Activated CD4-positive, CD25-positive, alpha-beta regulatory T cell (primary cell): ENCODE measurements at places on chromosomes 7 and 10.

DNA sequence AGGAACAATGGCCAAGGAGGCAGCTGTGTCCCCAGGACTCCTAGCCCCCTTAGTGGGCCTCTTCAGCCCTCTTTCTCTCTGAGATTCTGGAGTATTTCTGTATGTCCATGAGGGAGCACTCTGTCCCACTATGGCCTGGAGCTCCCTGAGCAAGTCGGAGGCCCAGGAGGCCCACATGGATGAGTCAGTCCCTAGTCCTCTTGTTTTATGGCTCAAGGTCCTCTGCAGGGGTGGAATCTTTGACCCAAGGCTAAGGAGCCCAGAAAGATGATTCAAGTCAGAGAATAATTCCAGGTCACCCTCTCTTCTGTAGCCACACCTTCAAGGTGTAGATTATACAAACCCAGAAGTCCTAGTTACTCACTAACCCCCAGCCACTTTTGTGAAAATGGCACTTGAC is 125.6 kb downstream of the PLXNA4 start:
- DNase-seq, result no peak

GRCh38 chr10:116752969-116753665 is 10.8 kb upstream of the HSPA12A start:
- no peak for DNase-seq

GRCh38 chr7:113622796-113623195 is 296.0 kb downstream of the PPP1R3A start:
- DNase-seq, result no peak

DNA sequence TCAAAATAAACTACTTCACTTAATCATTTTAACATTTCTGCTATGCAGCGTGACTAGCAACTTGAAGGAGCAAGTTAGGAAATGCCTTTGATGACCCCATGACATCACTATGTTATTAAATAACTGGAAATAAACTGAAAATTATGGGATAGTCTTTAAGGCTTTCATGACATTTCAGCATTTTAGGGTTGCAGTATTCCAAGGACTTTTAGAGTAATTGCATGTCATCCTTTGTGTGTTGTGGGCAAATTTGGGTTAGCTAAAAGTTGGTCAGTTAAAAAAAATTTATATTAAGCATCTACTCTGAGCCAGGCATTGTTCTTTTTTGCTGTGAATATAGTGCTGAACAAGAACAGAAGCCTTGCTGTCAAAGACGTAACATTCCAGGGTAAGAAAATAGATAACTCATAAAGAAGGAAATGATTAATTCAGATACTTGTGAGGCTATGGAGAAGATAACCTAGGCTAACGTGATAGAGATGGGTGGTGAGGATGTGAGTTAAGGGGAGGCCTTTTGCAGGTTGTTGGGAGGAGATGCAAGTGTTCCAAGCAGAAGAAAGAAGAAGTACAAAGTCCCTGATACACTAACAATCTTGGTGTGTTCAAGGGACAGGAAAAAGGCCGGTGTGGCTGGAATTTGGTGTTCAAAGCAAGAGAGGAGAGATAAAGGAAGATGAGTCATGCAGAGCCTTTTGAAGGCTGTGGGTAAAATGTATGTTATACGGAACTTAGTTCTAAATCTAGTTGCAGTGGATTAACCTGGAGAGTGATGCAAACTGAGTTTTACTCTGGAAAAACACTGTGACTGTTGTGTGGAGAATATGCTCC is 610.2 kb downstream of the AUTS2 start:
- DNase-seq, result no peak

- no peak for DNase-seq
Measured at GRCh38 chr10:60739558-60739957, 38.7 kb upstream of the CDK1 start.
